ENCODE measurements at places on chromosomes 6 and 20. TPM values are rescaled to one million over a fixed set of nuclear protein-coding genes. Genes with fewer than 3 reads are reported as not detected.

The ZNF391 gene
- total RNA-seq, result 1.0 TPM

The EFCAB8 gene
- total RNA-seq, result under 0.01 TPM

The FAM50B gene
- 12.0 TPM for total RNA-seq

The LY6G5C gene
- total RNA-seq, result 0.09 TPM

The TREML2 gene
- total RNA-seq, result not detected

The CAGE1 gene
- total RNA-seq, result under 0.01 TPM

The SYNE1 gene
- 98.6 TPM for total RNA-seq
